CD8-positive, alpha-beta memory T cell (primary cell): ENCODE measurements at places on chromosomes 2 and 18. TPM values are rescaled to one million over a fixed set of nuclear protein-coding genes. Genes with fewer than 3 reads are reported as not detected.

TMEM87B gene
- 16.8 TPM for total RNA-seq

CHRNG gene
- not detected for total RNA-seq

SLC8A1 gene
- 0.15 TPM for total RNA-seq

SLC5A7 gene
- not detected for total RNA-seq

TEX44 gene
- total RNA-seq: not detected

FKBP1B gene
- total RNA-seq: 3.7 TPM

HOXD8 gene
- not detected for total RNA-seq

LYPD6 gene
- not detected for total RNA-seq

PROM2 gene
- total RNA-seq: 0.46 TPM

GPR45 gene
- total RNA-seq: not detected

IL1F10 gene
- not detected for total RNA-seq

IL1RL1 gene
- 0.22 TPM for total RNA-seq

MOCOS gene
- total RNA-seq: 0.13 TPM

IGFBP2 gene
- total RNA-seq: 0.84 TPM

IL36RN gene
- not detected for total RNA-seq

CNRIP1 gene
- 0.11 TPM for total RNA-seq

HSPD1 gene
- total RNA-seq: 1,183 TPM

ALMS1 gene
- total RNA-seq: 20.1 TPM

AFG3L2 gene
- total RNA-seq: 75.6 TPM

CNGA3 gene
- total RNA-seq: not detected
